ENCODE measurements at places on chromosomes 11 and 22.

GRCh38 chr11:58629857-58630256 lies 7.4 kb downstream of the CNTF start:
- DNase-seq = no peak

DNA sequence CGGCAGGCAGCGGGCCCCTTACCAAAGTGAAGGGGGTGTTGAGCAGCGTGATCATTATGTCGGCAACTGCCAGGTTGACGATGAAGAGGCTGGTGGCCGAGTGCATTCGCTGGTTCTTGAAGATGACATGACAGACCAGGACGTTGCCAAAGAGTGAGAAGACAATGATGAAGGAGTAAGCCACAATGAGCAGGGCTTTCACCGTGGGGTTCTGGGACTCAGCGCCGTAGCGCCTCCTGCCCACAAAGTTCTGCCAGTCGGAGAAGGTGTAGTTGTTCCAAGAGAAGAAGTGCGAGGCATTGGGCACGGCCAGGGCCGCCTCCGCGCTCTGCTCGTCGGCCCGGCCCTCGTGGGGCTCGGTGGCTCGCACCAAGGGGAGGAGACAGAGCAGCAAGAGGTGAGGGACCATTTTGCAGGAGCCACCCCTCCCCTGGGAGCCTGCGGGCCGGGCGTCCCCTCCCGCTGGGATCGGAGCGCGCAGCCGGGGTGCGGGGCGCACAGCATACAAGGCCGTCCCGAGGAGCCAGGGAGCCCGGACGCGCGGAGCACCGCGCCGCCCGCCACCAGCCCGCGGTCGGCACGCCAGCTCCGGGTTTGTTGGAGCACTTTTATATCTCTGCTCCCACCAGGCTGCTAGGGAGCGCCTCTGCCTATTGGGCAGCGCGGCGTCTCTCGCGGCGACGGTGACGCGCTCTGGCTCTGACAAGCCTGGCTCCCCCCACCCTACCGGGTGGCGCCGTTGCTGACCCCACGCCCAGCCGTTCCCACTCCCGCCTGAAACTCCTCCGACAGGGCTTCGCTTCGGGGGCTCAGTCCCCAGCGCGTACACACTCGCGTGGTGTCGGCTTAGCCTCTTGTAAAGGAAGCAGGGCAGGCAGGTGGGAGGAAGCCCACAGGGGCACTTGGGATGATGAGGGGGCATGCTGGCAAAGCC lies at the start of gene GPR83:
Gene GPR83 (minus strand): TSS at position 581 of the 934 bp plus-strand sequence. CDS start 172 bp downstream, at position 409.
- peak; percentile 74 for DNase-seq

- no peak for DNase-seq
These were observed 192.8 kb downstream of the GRIK4 start for GRCh38 chr11:120704256-120704750.

DNA sequence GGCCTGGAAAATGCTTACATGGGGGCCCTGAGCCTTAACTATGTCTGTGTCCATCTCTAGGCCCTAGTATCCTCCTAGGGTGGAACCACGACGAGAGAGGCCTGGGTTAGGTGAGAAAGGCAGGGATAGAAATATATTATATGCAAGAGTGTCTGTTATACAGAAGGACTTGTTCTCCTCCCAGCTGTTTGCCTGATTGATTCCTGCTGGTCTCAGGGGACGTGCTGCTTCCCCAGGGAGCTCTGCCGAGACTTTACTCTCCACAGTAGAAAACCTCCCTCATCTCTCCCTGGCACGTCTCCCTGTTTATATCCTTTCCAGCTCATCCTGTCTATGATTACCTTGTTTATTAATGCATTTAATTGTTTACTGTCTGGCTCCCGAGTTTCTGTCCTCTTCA lies 132.6 kb downstream of the MIAT start:
- no peak for DNase-seq

- no peak for DNase-seq
These were observed 46.6 kb downstream of the TPCN2 start for GRCh38 chr11:69095300-69095699.

- no peak for DNase-seq
These were observed 13.7 kb upstream of the ALKBH3 start for GRCh38 chr11:43866969-43867368.

- no peak for DNase-seq
These were observed 67.9 kb downstream of the ISX start for GRCh38 chr22:35133702-35134380.

DNA sequence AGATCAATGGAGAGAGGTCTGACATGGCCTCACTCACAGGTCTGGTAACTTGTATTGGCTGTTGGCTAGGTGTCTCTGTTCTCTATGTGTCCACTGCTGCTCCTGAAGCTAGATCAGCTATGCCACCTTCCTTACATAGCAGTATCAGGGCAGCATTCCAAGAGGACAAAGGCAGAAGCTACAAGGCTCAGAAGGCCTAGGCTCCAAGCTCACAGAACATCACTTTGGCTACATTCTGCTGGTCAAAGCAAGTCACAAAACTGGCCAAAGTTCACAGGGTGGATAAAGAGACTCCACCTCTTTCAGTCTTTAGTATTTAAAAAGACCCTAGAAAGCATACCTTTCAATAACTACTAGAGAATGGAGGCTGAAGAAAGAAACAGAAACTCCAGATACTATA lies 4.1 kb downstream of the SLC5A12 start:
- DNase-seq = no peak

DNA sequence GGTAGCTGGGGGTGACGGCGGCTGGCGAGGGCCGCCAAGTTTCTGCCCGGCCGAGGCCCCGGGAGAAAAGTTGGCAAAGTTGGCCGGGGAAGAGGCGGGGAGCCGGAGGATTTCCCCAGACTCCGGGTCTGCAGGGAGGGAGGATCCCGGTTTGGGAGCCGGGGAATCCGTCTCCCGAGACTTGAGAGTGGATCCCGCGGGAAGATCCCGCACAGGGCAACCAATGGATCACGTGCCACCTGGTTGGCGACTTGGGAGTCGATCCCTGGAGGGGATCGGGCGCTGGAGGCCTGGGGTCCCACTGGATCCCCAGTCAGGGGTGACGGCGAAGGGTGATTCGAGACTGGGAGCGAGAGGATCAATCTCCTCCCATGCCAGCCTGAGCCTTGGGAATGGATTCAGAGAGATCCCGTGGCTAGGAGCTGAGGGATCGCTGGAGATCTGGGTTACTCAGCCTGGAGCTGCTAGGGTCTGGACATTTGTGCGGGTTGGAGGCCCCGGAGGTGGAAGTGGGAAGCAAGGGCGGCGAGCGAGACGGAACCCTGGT lies 394 bp downstream of the KIAA1671 start:
- DNase-seq = no peak

GRCh38 chr11:15818132-15818842 lies 538.1 kb downstream of the SOX6 start:
- DNase-seq = no peak

DNA sequence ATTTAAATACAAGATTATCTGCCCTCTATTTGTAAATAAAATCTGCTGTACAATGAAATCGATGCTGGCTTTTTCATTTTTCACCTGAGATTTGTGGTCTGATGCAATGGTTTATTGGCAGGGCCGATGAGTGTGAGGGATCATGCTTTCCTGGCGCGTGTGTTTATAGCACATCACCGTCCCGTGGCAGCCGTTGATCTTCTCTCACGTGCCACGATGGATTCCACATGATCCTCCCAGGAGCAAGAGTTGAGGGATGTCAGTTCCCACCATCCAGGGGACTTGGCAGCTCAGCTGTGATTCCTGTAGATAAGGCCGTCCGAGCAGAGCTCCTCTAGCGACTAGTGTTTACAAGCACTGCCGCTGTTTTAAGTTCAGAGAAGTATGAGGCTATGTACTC lies 213.7 kb downstream of the TBC1D22A start:
- DNase-seq = no peak

GRCh38 chr11:19789835-19790710 lies 77.4 kb downstream of the NAV2 start:
- DNase-seq = no peak

DNA sequence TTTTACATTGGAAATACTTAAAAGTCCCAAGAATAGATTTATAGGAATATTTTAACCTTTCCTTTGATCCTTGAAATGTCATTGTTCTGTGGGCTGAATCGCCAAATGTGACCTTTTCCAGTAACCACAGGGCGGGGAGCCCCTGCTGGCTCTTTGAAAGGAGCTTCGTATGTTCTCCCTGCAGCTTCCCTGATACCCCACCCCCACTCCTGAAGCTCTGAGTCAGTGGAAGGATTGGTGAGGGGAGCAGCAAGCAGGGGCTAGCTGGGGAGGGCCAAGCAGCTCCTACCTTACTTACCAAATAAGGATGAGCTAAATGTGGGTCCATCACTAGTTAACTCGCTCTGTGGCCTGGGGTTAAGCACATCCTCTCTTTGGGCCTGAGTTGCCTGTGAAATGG lies 87.7 kb downstream of the CHST1 start:
- no peak for DNase-seq

- no peak for DNase-seq
These were observed 905.5 kb upstream of the RAG2 start for GRCh38 chr11:37503411-37504059.

GRCh38 chr11:75563501-75563977 lies 1.5 kb downstream of the SERPINH1 start:
- no peak for DNase-seq

DNA sequence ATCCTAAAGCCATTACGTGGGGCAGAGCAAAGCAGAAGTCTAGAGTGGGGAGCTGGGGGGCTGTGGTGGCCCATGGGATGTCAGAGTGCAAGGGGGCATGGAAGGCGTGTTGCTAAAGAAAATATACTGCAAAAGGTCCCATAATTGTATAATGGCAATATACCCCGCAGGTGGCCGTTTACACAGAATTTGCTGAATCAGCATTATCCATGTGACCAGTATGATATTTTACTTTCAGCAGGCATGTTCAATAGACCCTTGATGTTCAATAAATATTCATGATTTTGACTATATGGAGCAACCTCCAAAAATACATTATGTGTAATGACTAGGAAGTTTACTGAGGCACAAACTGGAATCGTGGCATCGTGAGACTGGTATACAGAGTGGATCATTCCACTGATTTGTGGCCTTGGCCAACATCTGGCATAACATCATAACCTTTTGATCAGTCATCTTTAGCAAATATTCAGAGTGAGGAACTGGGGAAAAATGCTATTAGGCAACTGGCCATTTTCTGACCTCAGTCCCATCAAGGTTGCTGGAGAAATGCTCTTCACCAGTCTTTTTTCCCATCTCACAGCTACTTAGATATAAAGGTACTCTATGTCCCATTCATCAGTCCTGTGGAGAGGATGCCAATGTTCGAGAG lies 29.3 kb upstream of the PPP2R1B start:
- no peak for DNase-seq

DNA sequence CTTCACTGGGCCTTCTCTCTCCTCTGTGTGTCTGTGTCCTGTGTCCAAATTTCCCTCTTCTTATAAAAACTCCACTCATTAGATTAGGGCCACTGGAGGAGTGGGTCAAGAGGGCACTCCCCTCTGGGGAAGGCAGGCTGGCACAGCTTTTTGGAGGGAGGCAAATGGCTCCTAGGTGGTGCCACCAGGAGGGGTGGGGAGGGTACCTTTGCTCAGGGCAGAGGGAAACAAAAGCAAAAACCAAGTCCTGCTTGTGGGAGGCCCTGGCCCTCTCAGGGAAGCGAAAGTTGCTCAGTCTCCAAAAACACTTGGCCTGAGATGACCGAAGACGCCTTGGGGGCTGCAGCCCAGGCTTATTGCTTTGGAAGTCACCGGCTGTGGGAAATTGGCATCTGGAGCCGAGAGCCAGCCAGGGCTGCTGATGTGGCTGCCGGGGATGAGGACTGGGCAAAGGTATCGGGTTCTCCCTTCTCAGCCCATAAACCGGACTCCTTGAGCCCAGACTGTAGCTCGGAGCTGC lies 48.2 kb upstream of the ANO1 start:
- peak; percentile 47 for DNase-seq

- DNase-seq = no peak
These were observed 245.0 kb downstream of the KIRREL3 start for GRCh38 chr11:126755526-126755925.

- no peak for DNase-seq
These were observed 15.5 kb downstream of the OR51B6 start for GRCh38 chr11:5366856-5367255.

Data from ecto neural progenitor cell (in vitro differentiated cells).